ENCODE measurements at places on chromosomes 5 and 9.

GRCh38 chr9:127451608-127451857 lies 223 bp downstream of the LRSAM1 start:
- no peak for DNase-seq

DNA sequence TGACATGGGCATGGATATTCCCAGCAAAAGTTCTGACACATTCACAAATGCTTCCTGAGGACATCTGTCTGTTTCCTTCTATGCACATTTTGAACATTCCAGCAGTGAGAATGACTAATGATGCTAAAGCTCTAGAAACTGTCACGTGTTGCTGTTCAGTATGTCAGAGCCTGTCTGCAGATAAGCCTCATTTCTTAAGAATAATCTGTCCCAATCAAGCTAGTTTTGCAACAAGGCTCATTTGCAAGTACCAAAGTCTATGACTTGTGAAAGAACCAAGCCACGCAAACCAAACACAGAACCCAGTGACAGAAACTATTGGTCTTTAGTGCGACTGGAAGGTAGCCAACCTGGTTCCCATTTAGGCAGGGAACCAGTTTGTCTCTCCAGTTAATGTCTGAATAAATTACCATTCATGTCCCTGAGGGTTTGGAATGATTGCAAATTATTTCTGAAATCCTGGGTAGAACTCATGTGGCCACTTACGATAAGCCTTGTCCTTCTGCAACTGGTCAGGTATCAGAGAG lies 178.5 kb downstream of the C9orf152 start:
- no peak for DNase-seq

- no peak for DNase-seq
Observed at GRCh38 chr5:181204113-181204825, 727 bp downstream of the TRIM7 start.

DNA sequence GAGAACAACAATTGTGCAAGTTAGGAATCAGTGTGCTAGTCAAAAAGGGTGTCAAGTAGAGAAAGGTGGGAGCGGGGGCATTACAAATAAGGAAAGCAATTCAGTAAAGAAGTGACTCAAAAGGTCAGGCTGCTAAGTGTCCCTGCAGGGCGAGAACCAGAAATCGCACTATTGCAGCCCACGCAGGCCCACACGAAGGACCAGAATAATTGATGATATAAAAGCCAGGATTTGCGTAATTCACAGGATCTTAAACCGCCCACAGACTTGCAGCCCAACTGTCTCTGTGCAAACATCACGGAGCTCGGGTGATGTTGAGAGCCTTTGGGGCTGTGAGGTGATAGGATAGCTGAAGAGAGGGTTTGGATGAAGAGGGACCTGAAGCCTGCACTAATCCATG lies 349.0 kb downstream of the BRINP1 start:
- no peak for DNase-seq

DNA sequence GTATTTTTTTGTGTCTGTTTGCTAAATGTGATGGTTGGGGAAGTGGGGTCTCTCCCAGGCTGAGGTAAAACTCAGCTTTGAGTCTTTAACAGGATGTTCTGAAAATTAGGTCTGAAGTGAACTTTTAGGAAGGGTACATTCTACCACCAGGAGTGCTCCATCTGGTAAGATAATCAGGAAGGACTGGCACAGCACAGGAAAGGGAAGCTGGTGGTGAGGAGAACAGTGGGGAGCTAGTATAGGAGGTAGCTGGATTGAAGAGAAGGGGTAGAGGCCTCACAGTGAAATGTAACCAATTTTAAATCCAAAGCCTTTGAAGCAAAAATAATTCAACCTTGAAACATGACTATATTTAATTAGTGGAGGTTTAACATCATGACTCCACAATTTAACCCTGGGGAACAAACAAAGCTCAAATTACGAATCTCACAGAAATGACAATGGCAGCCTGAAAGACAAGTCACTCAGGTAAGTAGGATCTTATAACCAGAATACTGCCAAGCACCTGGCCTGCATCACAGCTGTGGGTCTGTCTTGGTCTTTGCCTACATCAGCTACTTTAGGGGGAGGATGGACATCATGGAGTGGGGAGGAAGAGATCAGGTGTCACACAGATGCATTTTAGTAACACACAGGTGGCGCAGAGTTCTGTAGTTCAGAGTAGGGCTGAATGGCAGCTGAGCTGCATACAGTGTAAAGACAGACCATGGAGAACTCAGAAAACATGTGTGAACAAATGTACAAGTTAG lies 445.3 kb downstream of the DMRT2 start:
- DNase-seq, result no peak

DNA sequence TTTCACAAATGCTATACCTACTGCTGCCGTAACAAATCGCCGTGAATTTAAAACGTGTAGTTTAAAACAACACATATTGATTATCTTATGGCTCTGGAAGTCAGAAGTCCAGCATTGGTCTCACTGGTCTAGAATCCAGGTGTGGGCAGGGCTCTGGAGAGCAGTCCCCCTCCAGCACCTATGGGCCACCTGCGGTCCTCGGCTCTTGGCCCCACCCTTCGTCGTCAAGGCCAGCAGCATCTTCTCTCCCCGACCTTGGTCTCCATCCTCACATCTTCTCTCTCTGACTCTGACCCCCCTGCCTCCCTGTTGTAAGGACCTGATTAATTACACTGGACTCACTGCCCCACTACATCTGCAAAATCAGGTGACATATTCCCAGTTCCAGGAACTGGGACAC lies 106.4 kb upstream of the COL5A1 start:
- DNase-seq, result no peak

DNA sequence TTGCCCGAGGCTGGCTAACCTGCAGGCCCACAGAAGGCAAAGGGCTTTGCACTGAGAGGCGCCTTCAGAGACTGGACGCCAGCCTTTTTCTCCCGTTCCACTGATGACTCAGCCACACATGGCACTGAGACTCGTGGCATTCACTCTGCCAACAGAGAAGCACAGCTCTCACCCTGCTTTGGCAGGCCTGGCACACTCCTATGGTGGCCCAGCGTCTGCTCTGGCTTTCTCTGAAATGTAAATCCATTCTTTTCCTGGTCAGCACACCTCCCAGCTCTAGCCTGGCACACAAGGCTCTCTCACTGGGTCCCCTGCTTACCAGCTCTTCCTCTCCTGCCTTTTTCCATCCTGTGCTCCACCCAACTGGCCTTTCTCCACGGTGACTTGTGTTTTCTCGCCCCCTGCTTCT lies 5.9 kb upstream of the MELK start:
- DNase-seq, result no peak

- DNase-seq, result no peak
Observed at GRCh38 chr5:62576570-62577170, 1.9 kb upstream of the LRRC70 start.

DNA sequence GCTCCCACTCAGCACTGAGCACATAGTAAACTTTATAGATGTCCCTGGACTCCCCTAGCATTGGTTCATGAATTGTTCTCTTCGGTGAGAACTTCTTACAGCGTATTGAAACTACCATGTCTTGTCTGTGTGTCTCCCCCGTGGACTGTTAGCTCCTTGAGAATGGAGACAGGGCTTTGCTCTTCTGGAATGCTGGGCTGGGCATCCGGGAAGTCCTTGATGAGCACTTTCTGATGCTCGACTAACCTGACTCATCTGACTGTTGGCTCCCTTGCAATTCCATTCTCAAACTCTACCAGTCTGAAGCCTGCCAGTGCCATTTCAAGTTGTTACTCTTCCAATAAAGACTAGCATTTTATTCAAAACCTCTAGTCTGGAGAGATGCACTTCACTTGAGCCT lies 15.0 kb upstream of the PFDN1 start:
- no peak for DNase-seq
